Fibroblast of the conjunctiva (primary cell): ENCODE measurements at places on chromosomes 11 and 22.

GRCh38 chr22:24501301-24502005, 6.3 kb downstream of the UPB1 start:
- no peak for DNase-seq

DNA sequence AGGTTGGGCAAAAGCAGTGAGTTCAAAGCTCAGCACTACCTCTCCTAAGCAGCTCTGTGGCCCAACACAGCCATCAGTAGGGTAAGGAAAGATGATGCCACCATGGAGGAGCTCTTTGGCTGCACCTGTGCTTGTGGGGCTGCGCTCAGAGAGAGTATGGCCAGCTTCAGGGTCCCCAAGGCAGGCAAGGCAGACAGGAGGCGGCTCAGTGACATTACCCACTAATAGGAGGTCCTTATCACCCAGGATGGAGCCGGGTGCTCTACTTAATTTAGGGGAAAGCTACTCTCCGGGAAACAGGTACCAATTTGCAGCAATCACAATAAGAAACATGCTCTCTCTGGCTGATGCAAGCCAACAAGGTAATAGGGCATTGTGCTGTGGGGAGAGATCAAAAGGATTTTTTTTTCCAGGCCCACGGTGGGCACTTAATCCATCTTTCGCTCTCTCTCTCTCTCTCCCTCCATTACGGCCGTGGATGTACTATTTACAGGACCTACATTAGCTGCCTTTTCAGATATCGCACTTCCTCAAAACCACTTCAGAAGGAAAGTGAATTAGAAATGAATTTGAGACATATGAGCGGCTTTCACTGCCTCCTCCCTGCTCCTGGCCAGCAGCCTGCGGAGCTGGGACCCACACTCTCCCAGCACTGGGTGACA, 446.3 kb downstream of the SOX6 start:
- DNase-seq = no peak

GRCh38 chr11:95322539-95322938, 91.5 kb upstream of the SESN3 start:
- DNase-seq = no peak

GRCh38 chr11:27894552-27894951, 194.3 kb upstream of the BDNF start:
- DNase-seq = no peak

DNA sequence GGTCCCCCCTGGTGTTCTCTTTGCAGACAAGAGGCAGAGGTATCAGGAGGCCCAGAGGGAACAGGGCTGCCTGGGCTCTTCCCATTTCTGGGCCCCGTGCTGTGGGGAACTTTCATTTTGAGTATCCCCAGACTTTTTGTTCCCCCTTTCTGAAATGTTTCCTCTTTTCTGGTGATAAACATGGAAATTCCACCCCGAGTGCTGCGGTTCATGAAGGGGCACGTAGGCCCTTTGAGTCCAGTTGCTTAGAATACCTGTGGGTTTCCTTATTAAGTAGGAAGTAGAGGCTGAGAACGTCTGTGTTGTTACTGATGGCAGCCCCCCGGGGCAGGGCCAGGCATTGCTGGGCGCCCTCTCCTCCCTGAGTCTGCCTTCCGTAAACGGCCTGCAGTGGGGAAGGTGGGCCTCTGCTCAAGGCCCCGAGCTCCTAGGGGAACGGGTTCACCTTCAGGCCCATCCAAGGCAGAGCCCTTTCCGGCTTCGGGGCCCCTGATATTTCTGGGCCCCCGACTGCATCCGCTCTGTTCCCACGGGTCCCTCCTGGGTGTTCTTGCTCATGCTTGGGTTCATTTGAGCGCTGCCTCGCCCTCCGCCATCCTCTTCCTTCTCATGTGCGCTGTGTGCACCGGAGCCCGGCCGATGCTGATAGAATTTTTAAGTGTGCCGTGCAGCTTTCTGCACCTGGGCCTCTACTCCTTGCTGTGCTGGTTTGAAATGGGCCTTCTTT, 12.0 kb downstream of the TBC1D22A start:
- no peak for DNase-seq
